T-cell (primary cell): ENCODE measurements at places on chromosomes 11 and 22. TPM values are rescaled to one million over a fixed set of nuclear protein-coding genes. Genes with fewer than 3 reads are reported as not detected.

GRCh38 chr11:74783241-74783871, 34.7 kb downstream of the RNF169 start:
- H3K4me1 ChIP-seq: peaks cover 23% of the 10 kb centered on the region
- no peak for DNase-seq
- H3K36me3 ChIP-seq: no peaks in the 10 kb centered on the region
- no peaks in the 10 kb centered on the region for H3K27me3 ChIP-seq
- H3K27ac ChIP-seq: peak overlapping the region; percentile 61

DNA sequence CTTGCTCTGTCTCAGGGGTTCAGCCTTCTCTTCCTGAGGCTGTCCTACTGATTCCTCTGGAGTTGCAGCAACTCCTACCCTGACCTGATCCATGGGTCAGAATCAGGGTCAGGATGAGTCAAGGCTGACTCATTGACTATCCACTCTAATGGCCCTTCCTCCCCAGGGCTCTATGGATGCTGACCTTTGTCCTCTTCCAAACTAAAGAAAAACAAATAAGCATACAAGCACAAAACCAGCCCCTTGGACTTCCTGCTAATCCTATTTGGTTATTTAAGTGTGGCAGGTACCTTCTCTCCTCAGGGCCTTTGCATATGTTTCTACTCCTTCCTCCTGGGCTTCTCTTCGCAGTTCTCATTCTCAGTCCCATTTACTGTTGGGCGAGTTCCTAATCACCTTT, 204.5 kb upstream of the NAV2 start:
- H3K4me3 ChIP-seq: no peak overlapping the region
- H3K36me3 ChIP-seq: no peaks in the 10 kb centered on the region
- no peaks in the 10 kb centered on the region for H3K4me1 ChIP-seq
- H3K27ac ChIP-seq: no peak overlapping the region

GRCh38 chr11:117631336-117632140, 165.5 kb downstream of the DSCAML1 start:
- DNase-seq: no peak
- no peak overlapping the region for H3K27ac ChIP-seq
- no peaks in the 10 kb centered on the region for H3K36me3 ChIP-seq
- no peak overlapping the region for H3K4me3 ChIP-seq

- no peaks in the 10 kb centered on the region for H3K36me3 ChIP-seq
- no peaks in the 10 kb centered on the region for H3K4me1 ChIP-seq
- peaks cover 22% of the 10 kb centered on the region for H3K27me3 ChIP-seq
- H3K4me3 ChIP-seq: no peak overlapping the region
- DNase-seq: no peak
- no peak overlapping the region for H3K27ac ChIP-seq
Measured at GRCh38 chr11:32069361-32070058, 21.4 kb upstream of the RCN1 start.

DNA sequence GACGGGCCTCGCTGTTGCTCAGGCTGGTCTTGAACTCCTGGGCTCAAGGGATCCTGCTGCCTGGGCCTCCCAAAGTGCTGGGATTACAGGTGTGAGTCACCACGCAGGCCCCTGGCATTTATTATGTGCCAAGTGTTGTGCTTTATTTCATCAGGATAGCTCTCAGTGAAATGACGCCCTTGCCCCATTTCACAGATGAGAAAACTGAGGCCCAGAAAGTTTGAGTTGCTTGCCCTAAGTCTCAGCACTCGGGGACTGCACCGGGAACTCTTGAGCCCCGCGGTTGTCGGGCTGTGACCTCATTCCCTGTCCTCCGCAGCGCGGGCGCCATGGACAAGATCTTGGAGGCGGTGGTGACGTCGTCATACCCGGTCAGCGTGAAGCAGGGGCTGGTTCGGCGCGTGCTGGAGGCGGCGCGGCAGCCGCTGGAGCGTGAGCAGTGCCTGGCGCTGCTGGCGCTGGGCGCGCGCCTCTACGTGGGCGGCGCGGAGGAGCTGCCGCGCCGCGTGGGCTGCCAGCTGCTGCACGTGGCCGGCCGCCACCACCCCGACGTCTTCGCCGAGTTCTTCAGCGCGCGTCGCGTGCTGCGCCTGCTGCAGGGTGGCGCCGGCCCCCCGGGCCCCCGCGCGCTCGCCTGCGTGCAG, 7.3 kb downstream of the USP35 start:
- H3K4me1 ChIP-seq: peaks cover 44% of the 10 kb centered on the region
- peaks cover 8% of the 10 kb centered on the region for H3K36me3 ChIP-seq
- H3K27ac ChIP-seq: no peak overlapping the region
- H3K4me3 ChIP-seq: no peak overlapping the region
- DNase-seq: no peak

DNA sequence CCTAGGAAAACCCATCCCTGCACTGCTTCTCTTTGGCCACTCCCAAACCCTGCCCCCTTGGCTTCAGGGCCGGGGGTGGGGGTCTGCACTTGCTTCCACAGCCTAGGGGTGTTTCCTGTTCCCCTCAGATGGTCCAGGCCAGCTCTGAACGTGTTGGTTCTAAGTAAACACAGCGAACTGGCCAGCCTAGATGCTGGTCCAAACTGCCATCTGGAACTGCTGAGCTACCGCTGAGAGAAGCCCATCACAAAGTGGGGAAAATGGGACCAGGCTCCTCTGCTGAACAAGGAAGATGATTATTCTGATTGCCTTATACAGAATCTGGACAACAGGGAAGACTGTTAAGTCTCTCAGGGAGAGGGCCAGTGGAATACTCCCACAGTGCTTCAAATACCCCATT, 23.5 kb upstream of the YPEL1 start:
- H3K27ac ChIP-seq: no peak overlapping the region
- no peak for DNase-seq
- peaks cover 11% of the 10 kb centered on the region for H3K36me3 ChIP-seq
- no peaks in the 10 kb centered on the region for H3K27me3 ChIP-seq
- no peak overlapping the region for H3K4me3 ChIP-seq

- no peaks in the 10 kb centered on the region for H3K27me3 ChIP-seq
- DNase-seq: no peak
- H3K36me3 ChIP-seq: peaks cover 17% of the 10 kb centered on the region
- H3K27ac ChIP-seq: no peak overlapping the region
Measured at GRCh38 chr22:26718905-26719304, 61.5 kb downstream of the MIAT start.

DNA sequence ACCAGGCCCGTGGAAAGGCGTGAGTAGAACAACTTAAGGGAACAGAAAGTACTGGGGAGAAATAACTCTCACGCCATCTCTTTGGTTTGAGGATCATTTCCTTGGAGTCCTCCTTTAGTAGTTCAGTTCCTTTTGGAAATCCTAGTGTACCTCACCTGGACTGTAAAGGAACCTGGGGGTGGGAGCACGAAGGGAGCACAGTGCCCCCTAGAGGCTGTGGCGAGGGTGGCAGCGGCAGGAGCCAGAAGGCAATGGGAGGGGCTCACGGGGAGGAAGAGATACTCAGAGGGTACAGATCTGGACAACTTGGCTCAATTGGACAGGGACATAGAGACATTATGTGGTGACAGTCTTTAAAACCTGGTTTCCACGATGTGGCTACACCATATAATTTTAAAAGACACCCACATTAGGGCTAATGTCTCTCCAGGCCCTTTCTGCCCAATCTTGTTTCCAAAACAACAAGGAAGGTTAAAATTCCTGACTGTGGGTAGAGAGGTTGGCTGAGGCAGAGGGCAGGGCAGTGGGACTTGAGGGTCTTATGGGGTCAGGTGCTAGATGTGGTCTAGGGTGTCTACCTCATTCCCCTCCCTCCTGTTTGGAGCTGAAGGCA, 87.0 kb downstream of the CSNK2A3 start:
- H3K27ac ChIP-seq: no peak overlapping the region
- no peaks in the 10 kb centered on the region for H3K4me1 ChIP-seq
- peak; percentile 47 for DNase-seq
- no peaks in the 10 kb centered on the region for H3K36me3 ChIP-seq
- no peaks in the 10 kb centered on the region for H3K27me3 ChIP-seq
- H3K4me3 ChIP-seq: no peak overlapping the region

DNA sequence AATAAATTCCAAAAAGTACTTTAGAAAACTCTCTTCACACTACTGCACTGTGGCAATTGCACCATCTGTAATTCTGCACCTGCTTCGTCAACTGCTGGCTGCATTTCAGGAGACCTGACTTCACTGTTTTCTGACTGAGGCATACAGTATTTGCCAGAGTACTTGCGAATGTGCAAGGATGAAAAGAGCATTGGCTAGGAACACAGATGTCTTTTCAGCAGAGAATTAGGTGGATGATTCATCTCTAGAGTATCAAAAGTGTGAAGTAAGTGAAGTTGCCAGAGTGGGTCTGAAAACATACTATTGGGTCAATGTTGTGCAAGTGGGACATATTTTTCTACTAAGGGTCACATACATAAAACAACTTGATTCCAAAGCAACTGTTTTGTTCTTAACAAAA, 427.5 kb upstream of the CCDC90B start:
- H3K4me3 ChIP-seq: no peak overlapping the region
- DNase-seq: no peak
- no peak overlapping the region for H3K27ac ChIP-seq
- no peaks in the 10 kb centered on the region for H3K4me1 ChIP-seq

DNA sequence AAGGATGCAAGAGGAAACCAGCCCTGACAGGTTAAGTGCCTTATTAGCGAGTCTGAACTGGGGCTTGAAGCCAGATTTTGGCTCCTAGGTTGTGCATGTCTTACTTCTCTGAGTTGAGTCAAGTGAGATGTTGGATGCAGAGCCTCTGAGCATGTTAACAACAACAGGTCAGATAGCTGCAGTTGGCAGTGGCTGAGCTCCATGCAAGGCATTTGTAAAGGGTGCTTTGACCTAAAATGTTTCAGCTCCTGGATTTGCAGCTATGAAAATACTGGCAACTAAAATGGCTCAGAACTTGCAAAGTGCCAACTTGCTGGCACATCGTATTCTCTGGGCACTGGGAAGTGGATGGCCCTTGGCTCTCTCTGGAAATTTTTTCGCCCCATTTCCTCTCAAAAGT, 16.4 kb upstream of the CSRP3 start:
- DNase-seq: no peak
- no peak overlapping the region for H3K27ac ChIP-seq
- no peaks in the 10 kb centered on the region for H3K4me1 ChIP-seq
- no peaks in the 10 kb centered on the region for H3K36me3 ChIP-seq

GRCh38 chr22:38350444-38351359, 33.5 kb upstream of the CSNK1E start:
- no peaks in the 10 kb centered on the region for H3K36me3 ChIP-seq
- H3K27ac ChIP-seq: no peak overlapping the region
- peaks cover 36% of the 10 kb centered on the region for H3K27me3 ChIP-seq
- no peak overlapping the region for H3K4me3 ChIP-seq
- no peak for DNase-seq

- no peaks in the 10 kb centered on the region for H3K27me3 ChIP-seq
- no peak overlapping the region for H3K4me3 ChIP-seq
- no peaks in the 10 kb centered on the region for H3K36me3 ChIP-seq
- no peak overlapping the region for H3K27ac ChIP-seq
- H3K4me1 ChIP-seq: no peaks in the 10 kb centered on the region
- DNase-seq: no peak
Measured at GRCh38 chr11:114586797-114587196, 8.8 kb downstream of the NXPE4 start.

GRCh38 chr11:8698379-8698851, 15.8 kb downstream of the RPL27A start:
- DNase-seq: no peak

DNA sequence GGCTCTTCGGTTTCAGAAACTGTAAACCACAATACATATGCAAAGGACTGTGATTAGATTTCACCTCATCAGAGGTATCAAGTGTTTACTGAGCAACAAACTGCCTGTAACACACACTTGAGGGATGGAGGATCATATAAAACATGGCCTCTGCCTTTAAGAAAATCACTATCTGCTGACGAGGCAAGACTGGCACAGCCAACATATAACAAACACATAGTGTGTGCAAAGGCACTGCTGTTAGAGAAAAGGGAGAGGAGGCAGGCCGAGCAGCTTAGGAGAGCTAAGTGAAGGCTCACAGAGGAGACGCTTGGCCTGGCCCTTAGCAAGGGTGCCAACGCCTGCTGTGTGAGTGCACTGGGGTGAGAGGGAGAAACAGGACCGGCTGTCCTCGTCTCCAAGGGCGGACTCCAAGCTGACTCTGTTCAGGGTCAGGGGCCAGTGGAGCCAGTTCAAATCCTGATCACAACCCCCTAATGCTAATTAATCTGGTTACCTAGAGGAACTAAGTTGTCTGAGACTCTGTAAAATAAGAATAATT, 48.2 kb downstream of the LRFN4 start:
- no peaks in the 10 kb centered on the region for H3K27me3 ChIP-seq
- no peak for DNase-seq
- H3K36me3 ChIP-seq: no peaks in the 10 kb centered on the region
- H3K27ac ChIP-seq: no peak overlapping the region
- no peaks in the 10 kb centered on the region for H3K4me1 ChIP-seq

GRCh38 chr11:20258376-20258895, 98.2 kb upstream of the DBX1 start:
- H3K27me3 ChIP-seq: peaks cover 3% of the 10 kb centered on the region
- H3K36me3 ChIP-seq: no peaks in the 10 kb centered on the region
- no peak overlapping the region for H3K4me3 ChIP-seq

- no peak for DNase-seq
- no peak overlapping the region for H3K27ac ChIP-seq
- H3K4me1 ChIP-seq: no peaks in the 10 kb centered on the region
- H3K4me3 ChIP-seq: no peak overlapping the region
- H3K36me3 ChIP-seq: no peaks in the 10 kb centered on the region
Measured at GRCh38 chr22:32466496-32466895, 2.2 kb upstream of the BPIFC start.

DNA sequence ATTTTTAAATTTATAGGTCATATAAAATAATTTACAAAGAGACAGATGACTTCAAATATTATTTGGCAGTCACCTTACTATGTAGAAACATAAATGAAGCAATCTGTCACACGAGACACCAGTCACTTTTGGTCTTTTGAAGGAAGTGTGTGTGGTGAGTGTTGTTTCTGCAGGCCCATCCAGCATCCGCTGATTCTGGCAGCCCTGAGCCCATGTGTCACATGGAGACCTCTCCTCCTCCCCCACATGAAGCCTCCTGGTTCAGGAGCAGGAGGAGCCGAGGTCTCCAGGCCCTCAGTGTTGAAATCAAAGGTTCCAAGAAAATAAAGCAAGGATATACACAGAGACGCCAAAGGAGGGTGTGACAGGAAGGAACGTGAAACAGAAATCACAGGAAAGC, 60.1 kb downstream of the ARFGAP3 start:
- H3K27ac ChIP-seq: no peak overlapping the region
- H3K36me3 ChIP-seq: peaks cover 44% of the 10 kb centered on the region
- no peak for DNase-seq
- H3K4me1 ChIP-seq: peaks cover 4% of the 10 kb centered on the region
- H3K27me3 ChIP-seq: no peaks in the 10 kb centered on the region

GRCh38 chr11:45665933-45666647, 668 bp upstream of the CHST1 start:
- DNase-seq: no peak
- H3K4me1 ChIP-seq: peaks cover 10% of the 10 kb centered on the region
- H3K4me3 ChIP-seq: no peak overlapping the region
- no peak overlapping the region for H3K27ac ChIP-seq

Gene SLC22A8
- not detected for total RNA-seq

Gene PITPNB
- total RNA-seq: 58.3 TPM

Gene SMDT1
- 114 TPM for total RNA-seq

Gene AQP11
- total RNA-seq: 0.49 TPM

Gene HEPHL1
- not detected for total RNA-seq

Gene PKDREJ
- not detected for total RNA-seq
